ENCODE measurements at places on chromosomes 13 and 19.

- DNase-seq, result peak; percentile 25
Measured at GRCh38 chr19:1214299-1214861, 8.8 kb downstream of the STK11 start.

DNA sequence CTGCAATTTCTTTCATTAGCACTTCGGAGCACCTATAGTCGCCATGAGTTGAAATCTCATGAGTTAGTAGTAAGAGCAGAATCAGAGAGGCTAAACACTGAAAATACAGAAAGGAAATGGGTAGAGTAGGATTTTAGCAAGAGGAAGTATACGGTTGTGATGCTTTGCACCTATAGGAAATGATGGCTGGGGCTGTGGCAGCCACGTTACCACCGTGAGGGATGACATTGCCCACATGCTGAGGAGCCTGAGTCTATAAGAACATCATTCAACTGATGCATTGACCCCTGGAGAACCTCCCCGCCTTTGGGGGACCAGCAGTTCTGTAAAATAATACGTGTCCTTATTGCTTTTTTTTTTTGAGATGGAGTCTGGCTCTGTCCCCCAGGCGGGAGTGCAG is 20.4 kb downstream of the FAM187B start:
- DNase-seq, result no peak

DNA sequence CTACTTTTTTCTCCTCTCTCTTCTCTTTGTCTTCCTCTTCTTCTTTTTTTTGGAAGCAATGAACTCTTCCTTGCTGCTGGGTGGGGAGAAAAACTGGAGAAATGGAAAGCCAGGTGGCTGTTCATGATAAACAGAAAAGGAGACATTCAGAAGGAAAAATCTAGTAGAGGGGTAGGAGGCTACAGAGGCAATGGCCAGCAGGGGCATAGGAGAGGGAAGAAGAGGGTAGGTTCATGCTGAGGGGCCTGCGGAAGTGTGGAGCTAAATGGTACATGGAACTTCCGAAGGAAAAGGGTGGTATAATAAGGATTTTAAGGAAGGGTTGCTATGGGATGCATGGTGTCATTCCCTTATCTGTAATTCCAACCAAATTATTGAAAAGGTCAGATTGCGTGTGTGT is 17.5 kb upstream of the HS6ST3 start:
- no peak for DNase-seq

DNA sequence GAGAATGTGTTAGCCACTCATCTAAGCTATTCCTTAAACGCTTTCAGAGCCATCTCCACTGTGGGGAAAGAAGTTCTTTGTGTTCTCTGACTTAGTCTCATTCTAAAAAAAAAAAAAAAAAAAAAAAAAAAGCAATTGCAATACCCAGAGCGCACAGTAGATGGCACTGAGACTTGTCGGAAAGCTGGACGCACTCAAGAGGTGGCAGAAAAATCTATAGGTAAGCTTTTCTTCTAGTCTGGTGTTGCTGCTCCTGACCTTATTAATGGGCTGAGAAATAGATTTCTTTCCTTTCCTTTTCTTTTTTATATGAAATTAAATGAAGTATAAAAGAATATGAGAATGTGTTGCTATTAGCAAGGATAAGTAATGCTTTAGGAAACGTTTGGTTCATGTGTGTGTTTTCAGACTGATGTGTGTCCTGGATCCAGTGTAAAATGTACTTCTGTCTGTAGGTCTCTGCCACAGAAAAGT is 4.7 kb upstream of the GJB2 start:
- no peak for DNase-seq

- DNase-seq, result no peak
Measured at GRCh38 chr13:70432276-70432805, 324.1 kb upstream of the KLHL1 start.

- peak; percentile 65 for DNase-seq
Measured at GRCh38 chr19:39052243-39052746, 19.9 kb upstream of the FBXO27 start.

- DNase-seq, result no peak
Measured at GRCh38 chr13:59445812-59446211, 717.9 kb downstream of the DIAPH3 start.

- DNase-seq, result no peak
Measured at GRCh38 chr19:34128558-34129250, 43.6 kb upstream of the LSM14A start.

- DNase-seq, result no peak
Measured at GRCh38 chr19:58261600-58261967, 17.2 kb upstream of the ZNF8 start.

GRCh38 chr13:75621147-75621546 is 15.0 kb upstream of the LMO7 start:
- no peak for DNase-seq

- no peak for DNase-seq
Measured at GRCh38 chr19:4362101-4362828, 18.9 kb downstream of the MPND start.

DNA sequence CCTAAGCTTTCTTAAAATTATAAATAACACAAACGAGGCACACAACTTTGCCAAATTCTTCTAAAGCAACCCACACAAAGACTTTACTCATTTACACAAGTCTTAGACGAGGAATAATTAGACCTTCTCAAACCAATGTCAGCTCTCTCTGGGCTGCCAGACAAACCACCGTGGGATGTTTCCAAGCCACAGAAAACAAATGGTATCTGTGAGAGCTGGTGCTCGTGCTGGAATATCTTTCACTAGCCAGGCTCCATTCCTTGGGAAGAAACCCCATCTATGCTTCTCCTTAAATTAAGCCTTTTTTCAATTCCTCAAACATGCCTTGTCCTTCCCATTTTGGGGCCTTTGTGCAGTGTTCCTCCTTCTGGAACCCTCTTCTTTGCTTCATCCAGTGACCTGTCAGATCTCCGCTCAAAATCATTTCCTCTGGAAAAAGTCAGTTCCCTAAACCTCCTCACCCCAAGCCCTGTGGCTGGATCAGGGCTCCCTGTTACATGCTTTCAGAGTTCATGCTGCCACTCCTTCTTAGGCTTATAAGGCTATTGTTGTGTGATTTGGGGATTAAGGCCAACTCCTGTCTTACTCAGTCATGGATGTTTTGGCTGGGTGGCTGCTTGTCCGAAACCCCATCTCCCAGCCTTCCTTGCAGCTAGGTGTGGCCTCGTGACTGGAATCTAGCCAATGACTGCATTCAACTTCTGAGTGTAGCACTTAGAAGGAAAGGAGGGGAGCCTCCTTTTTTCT is 64.2 kb upstream of the GTF2F2 start:
- DNase-seq, result peak; percentile 18

- peak; percentile 35 for DNase-seq
Measured at GRCh38 chr13:46748300-46748699, 48.7 kb downstream of the ESD start.

GRCh38 chr13:80463673-80464352 is 122.9 kb upstream of the SPRY2 start:
- DNase-seq, result no peak

GRCh38 chr19:33343301-33343700 is 30.2 kb upstream of the CEBPG start:
- DNase-seq, result no peak

GRCh38 chr13:102392481-102393209 is 9.2 kb downstream of the FGF14 start:
- no peak for DNase-seq

DNA sequence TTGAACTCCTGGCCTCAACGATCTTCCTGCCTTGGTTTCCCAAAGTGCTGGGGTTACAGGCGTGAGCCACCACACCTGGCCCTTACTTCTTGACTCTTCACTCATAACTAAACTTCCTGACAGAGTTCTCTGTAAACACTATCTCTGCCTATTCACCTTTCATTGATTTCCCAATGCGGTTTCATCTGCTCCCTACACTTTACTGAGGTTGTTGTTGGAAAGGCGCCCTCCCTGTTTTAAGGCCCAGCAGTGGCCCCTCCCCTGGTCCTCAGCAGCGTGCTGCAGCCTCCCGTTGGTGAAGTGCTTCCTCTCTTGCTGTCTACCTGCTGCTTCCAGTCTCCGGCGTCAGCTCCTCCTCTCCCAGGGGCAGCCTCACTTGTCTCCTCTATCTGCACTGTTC is 26.7 kb upstream of the CEBPA start:
- DNase-seq, result no peak

GRCh38 chr19:29548483-29549085 is 22.8 kb downstream of the VSTM2B start:
- DNase-seq, result no peak

DNA sequence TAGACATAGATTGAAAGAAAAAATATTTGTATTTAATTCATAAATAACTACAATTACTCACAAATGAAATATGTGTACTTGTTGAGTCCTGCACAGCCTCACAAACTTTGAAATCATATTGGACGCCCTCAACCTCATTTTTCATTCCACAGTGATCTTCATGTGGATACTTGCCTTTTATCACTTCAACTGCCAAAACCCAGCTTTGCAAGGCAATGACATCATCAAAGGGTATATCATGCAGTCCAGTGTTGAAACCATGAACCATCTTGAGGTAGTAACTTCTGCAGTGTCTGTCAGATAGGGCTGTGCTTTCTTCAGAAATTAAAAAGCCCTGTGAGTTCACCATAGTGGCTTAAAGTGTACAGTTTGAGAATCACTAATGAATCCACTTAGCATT is 82.2 kb downstream of the HS6ST3 start:
- no peak for DNase-seq

DNA sequence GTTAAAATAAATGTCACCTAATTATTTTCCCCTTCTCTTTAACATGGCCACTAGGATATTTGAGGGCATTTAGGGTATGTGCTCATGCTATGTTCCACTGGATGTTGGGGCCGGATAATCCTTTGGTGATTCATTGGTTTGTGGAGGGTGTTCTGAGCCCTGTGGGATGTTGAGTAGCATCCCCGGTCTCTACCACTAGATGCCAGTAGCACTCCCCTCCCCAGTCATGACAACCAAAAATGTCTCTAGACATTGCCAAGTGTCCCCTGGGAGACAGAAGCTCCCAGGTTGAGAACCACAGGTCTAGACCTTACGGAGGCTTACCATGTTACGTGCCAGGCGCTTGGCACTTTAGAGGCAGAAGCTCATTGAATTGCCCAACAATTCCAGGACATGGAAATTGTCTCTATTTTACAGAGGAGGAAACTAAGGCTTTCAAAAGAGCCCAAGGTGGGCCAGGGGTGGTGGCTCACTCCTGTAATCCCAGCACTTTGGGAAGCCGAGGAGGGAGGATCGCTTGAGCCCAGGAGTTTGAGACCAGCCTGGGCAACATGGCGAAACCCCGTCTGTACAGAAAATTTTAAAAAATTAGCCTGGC is 14.1 kb downstream of the SHANK1 start:
- DNase-seq, result no peak

GRCh38 chr19:44566984-44567383 is 37.5 kb upstream of the CEACAM20 start:
- no peak for DNase-seq

DNA sequence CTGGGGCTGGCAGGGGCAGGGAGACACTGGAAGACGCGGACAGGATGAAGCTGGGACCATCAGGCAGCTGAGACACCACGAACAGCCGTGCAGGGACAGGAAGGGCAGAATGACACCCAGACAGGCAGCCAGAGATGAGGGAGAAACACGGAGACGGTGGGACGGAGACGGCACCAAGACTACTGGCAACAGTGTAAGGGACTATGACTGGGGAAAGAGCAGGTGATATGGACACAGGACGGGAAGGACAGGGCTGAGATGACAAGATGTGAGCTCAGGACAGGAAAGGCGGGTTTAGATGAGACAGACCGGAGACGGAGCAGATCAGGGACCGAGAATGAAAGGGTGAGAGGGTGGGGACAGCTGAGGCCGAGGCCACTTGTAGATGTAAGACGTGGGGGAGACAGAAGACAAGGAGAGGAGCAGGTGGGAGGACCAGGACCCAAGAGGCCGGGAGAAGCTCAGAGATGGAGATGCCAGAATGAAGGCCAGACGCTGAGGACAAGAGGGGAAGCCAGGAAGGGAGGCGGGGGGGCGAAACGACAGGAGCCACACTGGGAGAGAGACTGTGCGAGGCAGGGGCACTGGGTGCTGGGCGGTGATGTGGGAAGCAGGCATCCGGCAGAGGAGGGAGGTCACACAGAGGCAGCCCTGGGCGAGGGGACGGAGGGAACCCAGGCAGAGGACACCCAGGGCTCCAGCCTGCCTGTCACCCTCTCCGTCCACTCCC is 17.5 kb upstream of the EHD2 start:
- no peak for DNase-seq

DNA sequence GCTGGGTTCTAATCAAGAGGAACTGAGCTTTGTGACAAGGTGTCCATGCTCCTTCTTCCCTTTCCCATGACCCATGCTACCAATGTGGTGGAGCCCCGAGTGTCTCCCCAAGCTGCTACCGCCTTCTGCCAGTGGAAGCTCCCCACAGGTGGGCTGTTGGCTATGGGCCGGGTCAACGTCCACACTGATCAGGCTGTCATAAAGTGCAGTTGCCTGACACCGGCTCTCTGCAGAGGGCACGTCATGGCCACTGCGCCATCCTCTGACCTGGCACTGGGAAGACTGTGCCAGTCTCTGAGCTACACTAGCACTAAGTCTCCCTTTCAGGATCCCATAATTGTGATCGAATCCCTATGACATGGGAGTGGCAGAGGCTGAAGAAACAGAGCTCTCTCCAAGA is 192.3 kb downstream of the USP12 start:
- DNase-seq, result no peak

DNA sequence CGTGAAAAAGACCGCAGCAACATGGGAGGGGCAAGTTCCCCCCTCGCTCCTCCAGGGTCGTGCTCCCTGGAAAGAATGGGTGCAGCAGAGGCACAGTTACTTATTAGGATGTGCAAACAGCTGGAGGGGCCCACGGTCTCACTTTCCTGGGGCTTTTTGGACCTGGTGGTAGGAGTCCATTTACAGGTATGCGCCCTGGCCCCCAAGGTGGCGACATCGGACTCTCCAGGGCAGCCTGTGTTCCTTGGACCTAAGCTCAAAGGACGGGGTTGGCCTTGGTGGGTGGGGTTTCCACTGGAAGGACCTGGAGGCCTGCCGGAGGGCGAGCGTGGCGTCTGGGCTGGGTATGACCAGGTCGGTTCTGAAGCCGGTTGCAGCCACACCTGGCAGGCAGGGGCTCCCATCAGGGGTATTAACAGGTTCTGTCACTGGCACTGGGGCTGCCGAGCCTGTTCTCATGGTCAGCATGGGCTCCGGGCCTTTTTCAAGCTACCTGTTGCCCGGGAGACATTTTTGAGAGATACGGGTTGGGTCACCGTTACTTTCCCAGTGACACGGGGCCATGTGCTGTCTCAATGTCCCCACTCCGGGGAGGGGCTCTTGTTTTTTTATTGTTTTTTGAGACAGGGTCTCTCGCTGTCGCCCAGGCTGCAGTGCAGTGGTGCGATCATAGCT is 5.9 kb downstream of the ZFR2 start:
- DNase-seq, result no peak

- DNase-seq, result no peak
Measured at GRCh38 chr19:7418596-7418995, 69.9 kb downstream of the ARHGEF18 start.

GRCh38 chr13:74273581-74273980 is 139.4 kb upstream of the KLF12 start:
- no peak for DNase-seq

GRCh38 chr13:42883771-42884467 is 102.5 kb downstream of the FAM216B start:
- DNase-seq, result peak; percentile 30
